Stimulated activated CD8-positive, alpha-beta memory T cell treated with anti-CD3 and anti-CD28 coated beads, Interleukin-15, amount 100 ng/mL, for 1 hour (primary cell): ENCODE measurements at places on chromosomes 11 and 22.
A peak's percentile ranks its signal among the peaks of the same experiment; 100 is the strongest.

- DNase-seq, result no peak
These were observed 239.9 kb upstream of the RAG2 start for GRCh38 chr11:36837831-36838437.

- DNase-seq, result no peak
These were observed 645 bp downstream of the CDC42BPG start for GRCh38 chr11:64843686-64844329.

DNA sequence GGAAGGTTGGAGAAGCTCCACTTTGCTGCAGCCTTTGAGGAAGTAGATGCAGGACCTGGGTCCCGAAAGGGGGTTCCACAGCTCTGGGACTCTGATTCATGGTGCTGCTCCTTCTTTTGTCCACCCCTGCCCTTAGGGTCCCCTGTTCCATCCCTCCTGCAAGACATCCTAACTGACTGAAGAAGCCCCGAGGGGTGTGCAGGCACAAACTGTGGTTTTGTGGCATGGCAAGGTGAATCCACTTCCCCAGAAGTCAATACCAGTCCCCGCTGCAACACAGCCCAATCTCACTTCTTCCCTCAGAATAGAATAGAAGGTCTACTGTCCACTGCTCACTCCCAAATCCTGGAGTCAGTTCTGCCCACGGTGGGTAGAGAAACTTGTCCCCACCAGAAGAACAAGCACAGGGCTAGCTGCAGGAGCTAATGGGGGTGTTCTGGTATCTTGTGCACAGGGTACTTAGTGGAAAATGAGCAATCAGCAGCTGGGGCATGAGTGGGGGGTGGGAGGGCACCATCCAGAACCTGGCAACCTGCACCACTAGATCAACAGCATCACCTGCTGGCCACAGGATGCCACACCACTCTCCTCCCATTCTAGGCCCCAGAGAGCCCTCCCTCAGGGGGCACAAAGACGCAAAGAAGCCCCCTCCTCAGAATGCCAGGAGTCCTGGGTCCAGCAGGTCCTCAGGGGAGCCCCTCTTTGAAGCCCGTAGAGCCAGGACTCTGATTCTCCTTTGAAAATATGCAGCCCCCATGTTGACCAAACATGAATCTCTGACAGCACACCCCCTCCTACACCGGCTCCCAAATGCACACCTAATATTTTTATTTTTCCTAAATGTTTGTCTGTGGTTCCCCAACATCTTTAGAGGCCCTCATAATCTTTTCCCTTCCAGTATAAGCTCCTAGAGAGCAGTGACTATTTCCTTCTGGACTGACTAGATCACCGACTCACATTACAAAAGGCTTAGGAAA lies 14.1 kb downstream of the SPATA19 start:
- no peak for DNase-seq

DNA sequence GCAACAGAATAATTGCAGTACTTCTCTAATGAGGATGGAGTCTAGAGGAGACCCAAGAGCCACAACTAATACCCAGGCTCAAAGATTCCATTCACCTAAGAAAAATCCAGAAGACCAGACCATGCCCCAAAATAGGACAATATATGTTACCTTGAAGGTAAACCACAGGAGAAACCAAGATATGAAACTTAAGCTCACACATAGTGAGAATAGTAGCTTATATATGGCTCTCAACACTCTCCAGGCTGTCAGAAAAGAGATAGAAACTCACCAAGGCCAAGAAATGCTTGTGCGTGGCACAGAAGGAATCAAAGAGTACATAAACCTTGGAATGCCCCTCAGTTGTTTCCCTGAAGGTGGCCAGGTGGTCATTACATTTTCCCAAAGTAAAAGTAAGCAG lies 9.1 kb downstream of the FAM111A start:
- no peak for DNase-seq

- DNase-seq, result peak; percentile 54
These were observed 10.6 kb downstream of the LRRC51 start for GRCh38 chr11:72091292-72091691.
